Right renal cortex interstitium (tissue), 3 donors: ENCODE measurements at places on chromosomes 2 and 18.

GRCh38 chr2:64750001-64750816 is 96.5 kb upstream of the SERTAD2 start:
- no peak for DNase-seq

GRCh38 chr18:56333839-56334238 is 304.6 kb downstream of the TXNL1 start:
- no peak for DNase-seq

- DNase-seq: peak; percentile 92
Observed at GRCh38 chr2:217858519-217859491, 144.0 kb downstream of the TNS1 start.

DNA sequence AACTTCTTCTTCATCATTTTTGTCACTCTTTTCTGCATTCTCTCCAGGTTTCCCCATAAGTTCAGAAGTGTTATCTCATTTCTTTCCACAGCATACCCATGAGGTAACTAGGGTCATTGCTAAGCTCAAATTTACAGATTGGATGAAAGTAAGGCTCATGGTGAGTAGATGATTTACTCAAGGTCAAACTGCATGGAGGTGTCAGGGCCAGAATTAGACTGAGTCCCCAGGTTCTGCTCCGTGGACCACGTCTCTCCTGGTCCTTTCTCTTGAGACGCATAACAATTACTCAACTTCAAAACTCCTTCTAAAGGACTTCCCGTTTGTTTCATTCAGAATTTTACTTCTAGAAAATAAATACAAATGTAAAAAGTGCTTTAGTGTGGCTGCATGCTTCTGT is 43.4 kb downstream of the SMIM21 start:
- no peak for DNase-seq

DNA sequence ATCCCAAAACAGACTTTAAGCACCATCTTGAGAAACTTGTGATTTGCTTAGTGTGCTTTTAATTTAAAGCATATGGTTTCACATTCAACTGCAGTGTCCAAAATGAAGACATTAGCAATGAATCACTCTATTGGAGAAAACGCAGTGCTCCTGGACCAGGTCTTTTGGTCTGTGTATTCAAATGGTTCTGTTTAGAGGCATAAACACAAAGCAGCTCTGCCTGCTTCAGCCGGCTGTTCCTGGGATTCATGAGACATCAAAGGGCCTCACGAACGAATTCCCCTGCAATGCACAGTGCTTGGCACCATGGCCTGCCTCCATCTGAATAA is 117.1 kb upstream of the SP5 start:
- DNase-seq: no peak

GRCh38 chr2:71534826-71535225 is 81.5 kb downstream of the DYSF start:
- DNase-seq: no peak

GRCh38 chr18:51030537-51031258 is 685 bp downstream of the SMAD4 start:
- no peak for DNase-seq

GRCh38 chr2:145906354-145906753 is 1386.4 kb upstream of the ZEB2 start:
- DNase-seq: no peak

DNA sequence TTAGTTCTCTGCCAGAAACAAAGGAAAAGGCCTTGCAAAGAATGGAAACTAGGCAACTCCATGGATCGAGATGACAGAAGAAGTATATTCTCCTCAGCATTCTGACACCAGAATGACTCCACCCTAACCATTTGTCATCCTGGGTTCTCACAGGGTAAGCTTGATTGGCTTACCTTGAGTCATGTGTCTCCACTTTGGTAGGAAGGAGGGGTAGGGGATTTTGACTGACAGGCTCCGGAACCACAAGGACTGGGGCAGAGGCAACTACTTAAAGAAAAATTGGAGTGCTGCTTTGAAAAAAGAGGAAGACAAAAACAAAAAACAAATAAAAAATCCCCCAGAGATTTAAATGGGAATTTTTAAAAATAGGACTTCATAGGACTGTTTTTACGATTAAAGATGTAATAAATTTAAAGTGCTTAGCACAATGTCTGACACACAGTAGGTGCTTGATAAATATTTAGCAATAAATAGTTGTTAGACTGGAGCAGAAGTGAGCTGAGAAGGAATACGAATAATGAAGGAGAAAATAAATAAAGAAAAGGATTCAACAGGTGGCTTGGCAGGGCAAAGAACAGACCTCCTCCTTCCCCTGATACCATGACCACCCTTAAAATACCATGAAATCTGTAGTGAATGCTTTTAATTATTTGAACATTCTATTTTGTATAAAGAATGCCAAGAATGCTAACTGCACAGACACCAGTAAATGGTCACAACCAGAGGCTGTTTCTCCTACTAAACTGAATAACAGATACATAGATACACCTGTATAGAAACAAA is 230.2 kb downstream of the CDCA7 start:
- no peak for DNase-seq
